CD4-positive, alpha-beta T cell (primary cell): ENCODE measurements at places on chromosomes 2 and 18. TPM values are rescaled to one million over a fixed set of nuclear protein-coding genes. Genes with fewer than 3 reads are reported as not detected.

- no peaks in the 10 kb centered on the region for H3K4me1 ChIP-seq
- H3K36me3 ChIP-seq: no peaks in the 10 kb centered on the region
- H3K4me3 ChIP-seq: no peak overlapping the region
- no peaks in the 10 kb centered on the region for H3K27me3 ChIP-seq
- DNase-seq: no peak
- no peak overlapping the region for H3K27ac ChIP-seq
These were observed 330.0 kb upstream of the DSEL start for GRCh38 chr18:67846422-67847098.

Gene TUBA4B
- not detected for total RNA-seq

DNA sequence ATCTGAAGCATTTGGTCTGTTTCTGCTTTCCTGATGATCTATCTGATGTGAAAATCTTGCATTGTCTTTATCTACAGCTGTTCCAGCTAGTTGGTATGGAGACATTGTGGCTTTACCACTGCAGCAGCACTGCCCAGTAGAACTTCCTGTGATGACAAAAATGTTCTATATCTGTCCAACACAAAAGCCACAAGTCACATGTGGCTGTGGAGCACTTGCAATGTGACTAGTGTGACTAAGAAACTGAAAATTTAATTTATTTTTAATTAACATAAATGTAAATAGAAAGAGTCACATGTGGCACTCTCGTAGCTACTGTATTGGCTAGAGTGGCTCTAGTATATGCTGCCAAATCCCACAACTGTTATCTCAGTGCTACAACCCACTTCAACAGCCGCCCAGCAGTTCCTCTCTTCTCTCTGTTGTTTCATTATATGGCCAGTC is 425.7 kb downstream of the SETBP1 start:
- H3K27me3 ChIP-seq: no peaks in the 10 kb centered on the region
- H3K4me1 ChIP-seq: no peaks in the 10 kb centered on the region
- no peak for DNase-seq
- H3K4me3 ChIP-seq: no peak overlapping the region

Gene CSRNP3
- not detected for total RNA-seq

GRCh38 chr2:240133401-240133800 is 2.7 kb downstream of the COPS9 start:
- H3K4me1 ChIP-seq: peaks cover 33% of the 10 kb centered on the region
- H3K27ac ChIP-seq: no peak overlapping the region
- H3K4me3 ChIP-seq: no peak overlapping the region

- no peak overlapping the region for H3K27ac ChIP-seq
- no peaks in the 10 kb centered on the region for H3K27me3 ChIP-seq
- no peak for DNase-seq
- H3K4me3 ChIP-seq: no peak overlapping the region
- no peaks in the 10 kb centered on the region for H3K36me3 ChIP-seq
These were observed 278.7 kb downstream of the MBD5 start for GRCh38 chr2:148299616-148300015.

- DNase-seq: no peak
- no peaks in the 10 kb centered on the region for H3K36me3 ChIP-seq
- H3K27me3 ChIP-seq: peaks cover 91% of the 10 kb centered on the region
- peaks cover 23% of the 10 kb centered on the region for H3K4me1 ChIP-seq
- no peak overlapping the region for H3K4me3 ChIP-seq
- no peak overlapping the region for H3K27ac ChIP-seq
These were observed 2.8 kb downstream of the SIX3 start for GRCh38 chr2:44944102-44944951.

Gene ANKRD30BL
- not detected for total RNA-seq

- H3K4me3 ChIP-seq: peak overlapping the region; percentile 36
- H3K4me1 ChIP-seq: peaks cover 20% of the 10 kb centered on the region
- no peak overlapping the region for H3K27ac ChIP-seq
These were observed 405.0 kb downstream of the XIRP2 start for GRCh38 chr2:167293172-167293781.

DNA sequence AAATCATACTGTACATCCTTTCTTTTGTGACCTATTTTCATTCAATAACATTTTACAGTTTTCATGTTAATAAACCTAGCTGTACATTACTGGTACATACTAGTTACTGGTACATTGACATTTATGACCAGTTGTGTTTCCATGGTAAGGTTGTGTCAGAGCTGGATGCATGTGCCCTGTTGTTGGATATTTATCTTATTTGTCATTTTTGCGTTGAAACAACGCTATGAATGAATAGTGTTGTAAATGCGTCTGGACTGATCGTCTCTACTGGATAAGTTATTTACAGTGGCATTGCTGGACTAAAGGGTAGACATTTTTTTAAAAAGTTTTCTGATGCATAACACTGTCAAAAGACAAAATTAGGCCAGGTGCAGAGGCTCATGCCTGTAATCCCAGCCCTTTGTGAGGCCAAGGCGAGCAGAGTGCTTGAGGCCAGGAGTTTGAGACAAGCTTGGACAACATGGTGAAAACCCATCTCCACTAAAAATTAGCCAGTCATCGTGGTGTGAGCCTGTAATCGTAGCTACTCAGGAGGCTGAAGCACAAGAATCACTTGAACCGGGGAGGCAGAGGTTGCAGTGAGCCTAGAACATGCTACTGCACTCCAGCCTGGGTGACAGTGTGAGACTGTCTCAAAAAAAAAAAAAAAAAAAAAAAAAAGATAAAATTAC is 40.2 kb downstream of the MCFD2 start:
- no peaks in the 10 kb centered on the region for H3K4me1 ChIP-seq
- no peak for DNase-seq

DNA sequence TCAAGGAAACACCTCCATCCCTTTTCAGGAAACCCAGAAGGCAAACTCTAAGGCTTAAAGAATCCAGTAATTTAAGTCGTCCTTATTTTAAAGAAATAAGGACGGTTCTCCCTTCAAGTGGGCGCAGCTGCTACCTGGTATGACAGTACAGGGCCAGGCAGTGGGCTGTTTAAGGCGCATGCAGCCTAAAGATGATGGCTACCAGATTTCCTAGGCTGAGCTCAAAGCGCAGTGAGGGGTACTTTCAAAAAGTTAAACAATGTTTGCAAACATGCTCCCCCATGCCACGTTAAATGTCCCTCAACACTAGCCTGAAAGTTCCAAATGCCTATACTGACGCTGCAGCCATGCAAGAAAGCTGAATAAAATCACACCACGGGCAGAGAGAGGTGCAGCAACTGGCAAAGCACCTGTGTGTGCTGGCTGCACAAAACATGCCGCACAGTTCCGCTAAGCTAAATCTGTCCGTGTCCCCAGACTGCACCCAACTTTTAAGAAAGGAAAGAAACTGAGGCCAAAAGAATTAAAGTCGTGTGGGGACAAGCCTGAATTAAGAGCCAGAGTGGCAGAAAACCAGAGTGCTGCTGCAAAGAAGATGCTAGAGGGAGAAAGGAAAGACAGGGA is 583 bp downstream of the HIBCH start:
- peak overlapping the region; percentile 76 for H3K27ac ChIP-seq
- H3K4me1 ChIP-seq: peaks cover 28% of the 10 kb centered on the region
- DNase-seq: no peak
- H3K4me3 ChIP-seq: peak overlapping the region; percentile 87
- peaks cover 6% of the 10 kb centered on the region for H3K36me3 ChIP-seq

DNA sequence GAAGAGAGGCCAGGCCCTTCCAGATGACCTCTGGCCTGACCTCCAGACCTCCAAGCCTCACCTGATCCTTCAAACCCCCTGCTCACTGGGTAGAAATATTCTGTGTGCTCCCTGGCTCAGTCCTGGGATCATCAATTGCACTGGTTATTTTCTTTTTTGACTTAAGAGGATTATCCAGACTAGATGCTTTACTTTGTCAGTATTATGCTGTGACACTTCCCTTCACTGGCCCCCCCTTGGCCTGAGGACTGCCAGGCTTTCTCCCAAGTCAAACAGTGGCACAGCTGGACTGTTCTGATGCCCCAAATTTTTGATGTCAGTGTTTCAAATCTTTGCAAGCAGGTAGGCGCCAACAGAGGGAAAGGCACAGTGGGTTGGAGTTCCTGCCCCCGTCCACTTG is 156.3 kb upstream of the SKOR2 start:
- no peak overlapping the region for H3K4me3 ChIP-seq
- H3K4me1 ChIP-seq: no peaks in the 10 kb centered on the region
- DNase-seq: no peak
- no peaks in the 10 kb centered on the region for H3K36me3 ChIP-seq
- no peak overlapping the region for H3K27ac ChIP-seq

DNA sequence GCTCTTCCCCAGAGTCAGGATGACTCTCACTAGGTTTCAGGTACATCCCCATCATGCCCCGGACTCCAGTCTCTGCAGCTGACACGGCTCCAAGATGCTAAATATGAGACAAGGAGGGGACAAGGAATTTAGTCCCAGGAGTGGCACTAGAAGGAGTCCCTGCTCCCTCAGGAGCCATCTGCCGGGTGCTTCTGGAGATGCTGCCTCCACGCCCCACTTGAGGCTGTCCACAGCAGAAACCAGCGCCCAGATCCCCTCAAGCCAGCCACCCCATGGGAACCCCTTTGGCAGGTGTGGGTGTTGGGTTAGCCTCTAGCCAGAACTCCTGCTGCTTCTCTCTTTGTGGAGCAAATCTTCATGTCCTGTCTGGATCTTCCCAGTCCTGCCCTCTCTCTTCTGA is 40.3 kb downstream of the BCL11A start:
- no peaks in the 10 kb centered on the region for H3K36me3 ChIP-seq
- DNase-seq: no peak
- H3K27ac ChIP-seq: no peak overlapping the region
- H3K4me1 ChIP-seq: peaks cover 3% of the 10 kb centered on the region
- no peaks in the 10 kb centered on the region for H3K27me3 ChIP-seq
- no peak overlapping the region for H3K4me3 ChIP-seq
